ENCODE measurements at places on chromosomes 12 and 14. TPM values are rescaled to one million over a fixed set of nuclear protein-coding genes. Genes with fewer than 3 reads are reported as not detected.
A peak's percentile ranks its signal among the peaks of the same experiment; 100 is the strongest.

Gene AMN
- 24.7 TPM for total RNA-seq

GRCh38 chr12:47767216-47767724 lies 5.8 kb upstream of the SLC48A1 start:
- DNase-seq = no peak

Gene AJUBA
- total RNA-seq = 33.8 TPM

DNA sequence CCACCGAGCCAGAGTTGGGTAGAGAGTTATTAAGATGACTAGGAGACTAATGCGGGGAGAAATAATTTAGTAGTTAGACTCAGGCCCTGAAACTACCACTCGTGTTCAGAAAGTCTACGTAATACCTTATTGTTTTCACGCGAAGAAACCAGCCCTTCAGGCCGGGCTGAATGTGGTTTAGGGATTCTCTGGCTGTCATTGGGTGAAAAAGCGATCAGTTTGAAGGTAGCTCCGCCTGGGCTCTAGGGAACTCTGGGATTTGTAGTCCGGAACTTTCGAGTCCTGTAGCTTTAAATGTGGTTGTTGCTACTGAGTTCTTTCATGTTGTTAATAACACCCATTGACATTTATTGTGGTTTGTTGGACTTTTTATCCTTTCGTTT lies 549 bp upstream of the WDR89 start:
- peak; percentile 99 for DNase-seq

Gene FAM181A
- 4.0 TPM for total RNA-seq

- DNase-seq = no peak
Observed at GRCh38 chr12:130804216-130804615, 34.8 kb downstream of the STX2 start.

DNA sequence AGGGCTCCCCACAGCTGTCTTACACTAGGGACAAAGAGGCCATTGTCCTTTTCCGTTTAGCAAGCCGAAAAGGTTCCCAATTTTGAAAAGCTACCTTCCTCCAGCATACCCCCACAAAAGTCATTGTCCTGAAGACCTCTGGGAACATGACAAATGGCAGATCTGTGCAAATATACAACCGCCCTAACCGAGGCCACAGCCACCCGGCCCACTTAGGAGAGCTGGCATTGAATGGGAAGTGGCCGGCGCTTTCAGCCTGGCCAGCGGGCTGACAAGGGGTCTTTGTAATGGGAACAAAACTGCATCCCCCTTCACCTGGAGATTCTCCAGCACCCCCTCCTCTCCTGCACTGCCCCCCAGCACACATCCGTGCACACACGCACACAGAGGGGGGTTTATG lies 48.1 kb upstream of the VASH1 start:
- DNase-seq = no peak

- no peak for DNase-seq
Observed at GRCh38 chr14:97687944-97688630, 890.9 kb downstream of the VRK1 start.

Gene TAS2R7
- total RNA-seq = not detected

Gene ASCL1
- total RNA-seq = 0.46 TPM

Gene RNFT2
- 1.9 TPM for total RNA-seq

- no peak for DNase-seq
Observed at GRCh38 chr12:95989504-95990123, 6.5 kb downstream of the HAL start.

DNA sequence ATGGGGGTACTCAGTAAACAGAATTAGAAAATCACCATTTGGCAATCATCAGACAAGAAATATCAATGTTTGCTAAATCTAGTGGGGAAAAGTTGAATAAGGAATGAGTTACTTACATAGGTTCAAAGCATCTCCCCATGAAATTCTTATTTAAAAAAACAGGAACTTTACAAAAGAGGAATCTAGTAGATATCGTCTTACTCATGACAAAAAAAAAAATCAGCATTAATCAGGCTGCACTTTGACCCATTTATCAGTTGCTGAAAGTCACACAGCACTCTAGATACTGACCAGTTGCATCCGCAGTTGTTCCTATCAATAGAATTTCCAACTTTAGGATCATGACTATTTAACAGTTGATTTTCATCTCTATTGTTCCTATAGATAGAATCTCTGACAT lies 5.8 kb upstream of the DICER1 start:
- no peak for DNase-seq

Gene RD3L
- total RNA-seq = not detected

GRCh38 chr14:90777830-90778485 lies 38.3 kb downstream of the TTC7B start:
- DNase-seq = no peak

- DNase-seq = no peak
Observed at GRCh38 chr14:21833836-21834235, 160.2 kb upstream of the OR4E1 start.

- DNase-seq = no peak
Observed at GRCh38 chr12:107311682-107312081, 218.3 kb upstream of the CRY1 start.

Gene ITGB7
- 2.3 TPM for total RNA-seq

DNA sequence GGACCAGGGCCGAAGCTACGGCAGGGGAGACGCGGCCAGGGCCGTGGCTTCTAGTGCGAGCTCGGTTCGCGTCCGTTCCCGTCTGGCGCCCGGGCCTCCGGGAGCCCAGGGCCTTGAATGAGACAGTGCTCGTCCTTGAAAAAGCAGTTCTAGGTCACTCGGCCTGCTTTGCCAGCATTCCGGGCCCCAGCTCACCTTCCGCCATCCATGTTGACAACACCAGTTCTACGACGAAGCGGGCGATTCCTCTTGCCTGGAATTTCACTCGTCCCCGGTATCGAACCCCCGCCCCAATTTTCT lies 4.5 kb downstream of the OR10AD1 start:
- no peak for DNase-seq

DNA sequence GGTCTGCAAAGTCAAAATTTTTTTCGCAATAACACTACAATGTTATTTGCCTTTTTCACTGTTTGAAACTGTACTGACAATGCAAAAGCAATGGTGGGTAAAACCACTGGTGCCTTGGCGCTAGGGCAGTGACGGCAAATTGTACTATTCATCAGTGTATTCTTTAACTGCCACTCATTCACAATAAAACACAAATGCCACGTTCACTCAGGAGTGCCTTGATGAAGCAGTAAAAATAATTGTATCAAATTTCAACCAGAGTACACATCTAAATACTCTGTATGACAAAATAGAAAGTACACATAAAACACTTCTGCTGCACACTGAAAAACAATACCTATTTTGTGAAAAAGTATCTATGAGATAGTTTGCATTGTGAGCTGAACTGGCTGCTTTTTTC lies 17.8 kb downstream of the DCAF5 start:
- DNase-seq = no peak

- DNase-seq = no peak
Observed at GRCh38 chr12:68461645-68462044, 129.5 kb upstream of the MDM1 start.

Gene CLMN
- 33.5 TPM for total RNA-seq

Data from lung (tissue), 17 donors.